ENCODE measurements at places on chromosomes 3 and 15.

GRCh38 chr3:55570271-55570711, 83.2 kb upstream of the WNT5A start:
- DNase-seq, result peak; percentile 52

GRCh38 chr3:182244222-182244971, 532.7 kb downstream of the SOX2 start:
- DNase-seq, result no peak

DNA sequence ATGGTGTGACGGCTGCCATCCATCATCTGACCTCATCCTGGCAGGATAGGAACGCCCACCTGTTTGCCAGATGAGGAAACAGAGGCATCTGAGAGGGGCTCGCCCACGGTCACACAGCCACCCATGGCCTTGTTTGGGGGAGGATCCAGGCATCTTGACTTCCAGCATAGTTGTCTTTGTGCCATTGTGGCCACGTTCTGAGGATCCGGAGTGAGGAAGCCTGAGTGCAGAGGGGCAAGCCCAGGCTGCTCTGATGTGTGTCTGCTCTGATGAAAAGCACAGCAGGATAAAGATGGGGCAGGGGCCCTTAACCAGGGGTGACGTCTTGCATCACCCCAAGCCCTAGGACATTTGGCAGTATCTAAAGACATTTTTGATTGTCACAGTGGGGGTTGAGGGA, 58.7 kb downstream of the FGD5 start:
- no peak for DNase-seq

DNA sequence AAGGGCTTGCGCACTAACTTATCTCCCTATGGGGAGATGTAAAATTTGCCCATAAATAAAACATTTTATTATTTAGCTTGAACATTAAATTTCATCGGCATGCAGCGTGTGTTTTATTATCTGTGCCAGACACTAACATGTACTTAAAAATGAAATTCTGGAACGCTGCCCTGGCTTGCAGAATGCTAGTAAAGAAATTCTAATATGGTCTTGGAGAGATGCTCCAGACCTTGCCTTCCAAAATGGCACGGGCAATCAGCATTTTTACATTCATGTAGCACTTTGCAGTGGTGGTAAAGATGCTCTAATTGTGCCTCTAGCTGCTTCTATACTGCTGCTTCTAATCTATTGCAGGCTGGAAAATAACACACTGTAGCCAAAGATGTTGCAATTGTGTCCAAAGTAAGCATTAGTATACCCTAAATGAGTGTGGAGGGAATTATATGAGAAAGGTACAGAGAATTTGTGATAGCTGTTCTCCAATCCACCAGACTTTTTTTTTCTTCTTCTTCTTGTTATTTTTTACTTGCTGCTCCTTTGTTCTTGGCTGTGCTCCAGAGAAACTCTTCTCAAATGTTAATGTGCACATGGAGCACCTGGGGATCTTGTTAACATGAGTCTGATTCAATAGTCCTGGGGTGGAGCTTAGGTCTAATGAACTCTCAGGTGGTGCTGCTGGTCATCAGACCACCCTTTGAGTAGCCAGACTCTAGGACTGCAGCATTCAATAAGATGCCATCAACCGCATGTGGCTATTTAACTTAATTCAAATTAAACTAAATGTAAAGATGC, 47.3 kb downstream of the CRABP1 start:
- DNase-seq, result no peak

DNA sequence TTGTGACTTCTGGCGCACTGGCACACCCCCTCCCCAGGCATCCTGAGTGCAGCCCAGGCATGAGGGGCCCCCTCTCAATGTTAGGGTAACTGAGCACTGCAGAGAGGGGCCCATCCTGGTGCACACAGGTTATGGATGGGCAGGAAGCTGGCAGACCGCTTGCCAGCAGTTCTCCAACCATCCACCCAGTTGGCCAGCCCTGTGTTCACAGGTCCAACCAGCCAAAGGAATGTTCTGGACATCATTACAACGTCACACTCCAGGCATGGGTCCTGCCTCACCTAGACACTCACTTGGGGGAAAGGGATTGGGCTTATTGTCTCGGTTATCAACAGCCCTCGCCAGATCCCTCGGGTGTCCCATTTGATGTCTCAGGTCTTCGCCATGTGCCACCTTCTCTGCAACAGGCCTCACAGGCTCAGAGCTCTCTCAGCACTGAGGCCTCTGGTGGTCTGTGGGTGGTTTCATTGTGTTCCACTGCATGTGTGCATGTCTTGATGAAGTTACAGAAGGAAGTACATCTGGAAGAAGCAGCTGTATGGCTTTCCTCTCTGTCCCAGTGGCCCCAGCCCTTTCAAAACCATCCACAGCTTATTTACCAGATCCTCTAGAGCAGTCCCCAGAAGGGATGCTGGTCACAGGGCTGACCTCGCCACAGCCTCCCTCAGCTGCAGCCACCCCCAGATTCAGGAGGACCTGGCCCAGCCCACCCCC, 23.7 kb downstream of the ADCY5 start:
- DNase-seq, result no peak

- peak; percentile 26 for DNase-seq
These were observed 158.9 kb downstream of the IGF1R start for GRCh38 chr15:98807262-98807661.

GRCh38 chr15:71572452-71573053, 237.8 kb upstream of the NR2E3 start:
- DNase-seq, result peak; percentile 21

DNA sequence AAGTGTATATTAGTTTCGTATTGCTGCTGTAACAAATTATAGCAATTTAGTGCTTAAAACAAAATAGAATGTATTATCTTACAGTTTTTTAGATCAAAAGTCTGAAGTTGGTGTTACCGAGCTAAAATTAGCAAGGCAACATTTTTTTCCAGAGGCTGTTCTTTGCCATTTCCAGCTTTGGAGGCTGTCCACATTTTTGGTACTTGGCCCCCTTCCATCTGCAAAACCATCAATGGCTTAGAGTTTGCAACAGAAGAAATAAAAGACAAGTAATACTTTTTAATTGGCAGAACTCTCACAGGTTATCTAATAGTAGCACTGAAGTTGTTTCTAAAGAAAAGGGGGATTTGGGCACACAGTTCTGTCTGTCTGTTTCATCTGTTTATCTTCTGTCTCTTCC, 1248.5 kb downstream of the ROBO1 start:
- peak; percentile 86 for DNase-seq

- peak; percentile 23 for DNase-seq
These were observed 305.6 kb downstream of the LSAMP start for GRCh38 chr3:116139641-116140040.

DNA sequence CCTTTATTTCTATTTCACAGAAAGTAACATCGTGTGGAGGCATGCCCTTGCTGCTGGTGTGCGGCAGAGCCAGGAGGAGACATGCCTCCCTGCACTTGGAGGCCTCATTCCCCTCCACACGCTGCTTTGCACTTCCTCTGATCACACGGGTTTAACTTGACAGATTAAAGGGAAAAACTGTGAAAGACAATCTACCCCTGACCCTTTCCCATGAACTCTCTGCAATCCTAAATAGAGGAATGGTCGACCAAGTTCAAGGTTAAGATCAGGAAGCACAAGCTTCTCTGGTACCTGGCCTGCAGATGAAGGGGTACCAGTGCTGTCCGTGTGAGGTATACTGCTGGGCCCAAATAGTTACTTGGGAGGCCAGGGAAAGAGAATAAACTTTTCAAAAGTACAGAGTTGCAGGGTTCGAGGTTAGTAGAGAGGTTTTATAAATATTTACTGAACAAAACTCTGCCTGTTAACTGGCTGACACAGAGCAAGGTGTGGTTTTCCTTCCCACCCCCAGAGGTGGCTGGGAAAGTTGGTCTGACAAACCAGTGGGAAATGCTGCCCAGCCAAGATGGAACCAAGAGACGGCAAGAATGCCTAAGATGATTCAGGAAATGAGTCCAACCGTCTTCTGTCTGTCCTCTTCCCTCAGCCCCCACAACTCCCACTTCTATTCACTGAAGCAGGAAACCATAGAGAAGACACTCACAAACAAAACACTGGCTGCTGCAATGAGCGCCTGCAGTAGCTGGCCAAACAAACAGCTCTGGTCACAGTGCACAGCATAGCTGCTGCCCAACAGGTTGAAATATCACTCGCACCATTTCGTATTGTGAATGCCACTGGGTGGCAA, 79.6 kb downstream of the IGF2BP2 start:
- peak; percentile 79 for DNase-seq

Measured in astrocyte of the hippocampus (primary cell).